A549 treated with ZK216348 at 1 μM for 4 hours (cell line): ENCODE measurements at places on chromosomes 1 and 21. TPM values are rescaled to one million over a fixed set of nuclear protein-coding genes. Genes with fewer than 3 reads are reported as not detected.

The TNNI3K gene
- total RNA-seq = not detected in 5 replicates

The CCDC18 gene
- 4.2 to 8.7 TPM (median 4.5 TPM) in 5 replicates for total RNA-seq

The HPDL gene
- 2.5 to 4.9 TPM (median 4.3 TPM) in 5 replicates for total RNA-seq

The SUSD4 gene
- total RNA-seq = 0.19 to 0.79 TPM (median 0.72 TPM) in 5 replicates

The ZNF593OS gene
- not detected in 5 replicates for total RNA-seq

The SERINC2 gene
- 13.5 to 33.0 TPM (median 29.6 TPM) in 5 replicates for total RNA-seq

The RGS21 gene
- total RNA-seq = not detected in 5 replicates

The EFNA1 gene
- 25.9 to 37.5 TPM (median 31.4 TPM) in 5 replicates for total RNA-seq

The PEX11B gene
- 25.4 to 40.2 TPM (median 31.3 TPM) in 5 replicates for total RNA-seq

The RSPH1 gene
- 0.34 to 1.3 TPM (median 0.67 TPM) in 5 replicates for total RNA-seq

The KCNJ9 gene
- total RNA-seq = not detected in 5 replicates

The SGIP1 gene
- total RNA-seq = not detected in 5 replicates

The TTC22 gene
- not detected in 5 replicates for total RNA-seq

The C8B gene
- total RNA-seq = not detected in 5 replicates

The KLHDC7A gene
- total RNA-seq = 1.1 to 2.3 TPM (median 1.5 TPM) in 5 replicates

The SVBP gene
- 13.4 to 18.1 TPM (median 14.7 TPM) in 5 replicates for total RNA-seq

The GFI1 gene
- total RNA-seq = 0.17 to 0.35 TPM (median 0.26 TPM) in 5 replicates

The LCA5L gene
- 1.1 to 2.2 TPM (median 1.3 TPM) in 5 replicates for total RNA-seq

The FAM72B gene
- total RNA-seq = 3.9 to 7.2 TPM (median 6.4 TPM) in 5 replicates

The RIIAD1 gene
- total RNA-seq = not detected in 5 replicates

The DCDC2B gene
- not detected in 5 replicates for total RNA-seq

The DYRK3 gene
- total RNA-seq = 8.1 to 10.1 TPM (median 9.3 TPM) in 5 replicates

The KIF26B gene
- total RNA-seq = 0.04 to 0.09 TPM (median 0.05 TPM) in 5 replicates
